ENCODE measurements at places on chromosomes 13 and 19.
A peak's percentile ranks its signal among the peaks of the same experiment; 100 is the strongest.

- DNase-seq = no peak
Observed at GRCh38 chr13:40223585-40223984, 442.9 kb downstream of the FOXO1 start.

- DNase-seq = no peak
Observed at GRCh38 chr13:99375738-99376080, 68.5 kb upstream of the GPR183 start.

DNA sequence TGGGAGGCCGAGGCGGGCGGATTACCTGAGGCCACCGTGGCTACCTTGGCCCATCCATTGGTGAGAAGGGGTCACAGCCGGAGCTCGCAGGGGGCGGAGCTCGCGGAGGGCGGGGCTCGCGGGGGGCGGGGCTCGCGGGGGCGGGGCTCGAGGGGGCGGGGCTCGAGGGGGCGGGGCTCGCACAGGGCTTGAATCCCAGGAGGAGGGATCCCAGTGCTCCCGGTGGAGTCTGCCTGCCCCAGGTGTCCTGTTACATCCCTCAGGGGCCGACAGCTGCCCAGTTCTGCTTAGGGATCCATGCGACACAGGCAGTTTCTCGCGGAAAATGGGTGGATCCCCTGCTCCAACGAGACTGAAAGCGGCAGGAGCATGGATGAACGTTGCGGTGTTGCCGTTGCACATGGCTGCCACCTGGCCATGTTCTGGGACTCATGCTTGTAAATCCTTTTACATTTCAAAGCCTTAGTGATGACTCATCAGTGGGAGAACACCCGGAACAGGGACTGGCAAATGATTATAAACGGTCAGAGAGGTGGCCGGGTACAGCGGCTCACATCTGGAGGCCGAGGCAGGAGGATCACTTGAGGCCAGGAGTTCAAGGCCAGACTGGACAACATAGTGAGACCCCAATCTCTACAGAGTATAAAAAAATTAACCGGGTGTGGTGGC, 25.1 kb downstream of the TMPRSS9 start:
- no peak for DNase-seq

DNA sequence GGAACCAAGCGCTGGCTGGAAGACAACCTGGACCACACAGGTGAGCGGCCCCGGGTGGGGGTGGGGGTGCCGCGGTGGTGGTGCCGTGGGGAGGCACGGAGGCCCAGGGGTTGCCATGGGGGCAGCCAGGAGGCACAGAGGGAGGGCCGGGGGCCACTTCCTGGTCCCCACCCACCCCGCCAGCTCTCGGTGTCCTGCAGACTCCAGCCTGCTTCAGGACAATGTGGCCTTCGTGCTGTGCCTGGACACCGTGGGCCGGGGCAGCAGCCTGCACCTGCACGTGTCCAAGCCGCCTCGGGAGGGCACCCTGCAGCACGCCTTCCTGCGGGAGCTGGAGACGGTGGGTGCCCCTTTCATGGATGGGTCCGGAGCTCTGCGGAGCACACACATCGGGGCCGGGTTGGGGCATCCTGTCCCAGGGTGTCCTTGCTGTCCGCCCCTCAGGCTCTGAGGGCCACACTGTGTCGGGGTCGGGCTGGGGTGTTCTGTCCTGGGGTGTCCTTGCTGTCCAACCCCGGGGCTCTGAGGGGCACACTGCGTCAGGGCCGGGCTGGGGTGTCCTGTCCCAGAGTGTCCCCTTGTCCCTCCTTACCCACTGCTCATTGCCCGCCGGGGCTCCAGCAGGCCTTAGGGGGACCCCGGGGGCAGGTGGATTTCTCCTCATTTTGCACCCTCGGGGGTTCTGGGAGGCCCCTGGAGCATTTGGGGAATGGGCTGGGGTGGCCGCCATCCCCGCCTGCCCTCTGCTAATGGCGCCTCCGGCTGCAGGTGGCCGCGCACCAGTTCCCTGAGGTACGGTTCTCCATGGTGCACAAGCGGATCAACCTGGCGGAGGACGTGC, 18.3 kb downstream of the NCLN start:
- no peak for DNase-seq

GRCh38 chr13:50589651-50590054, 253.8 kb downstream of the DLEU7 start:
- DNase-seq = no peak

- DNase-seq = no peak
Observed at GRCh38 chr19:3357992-3358688, 8.2 kb upstream of the NFIC start.

DNA sequence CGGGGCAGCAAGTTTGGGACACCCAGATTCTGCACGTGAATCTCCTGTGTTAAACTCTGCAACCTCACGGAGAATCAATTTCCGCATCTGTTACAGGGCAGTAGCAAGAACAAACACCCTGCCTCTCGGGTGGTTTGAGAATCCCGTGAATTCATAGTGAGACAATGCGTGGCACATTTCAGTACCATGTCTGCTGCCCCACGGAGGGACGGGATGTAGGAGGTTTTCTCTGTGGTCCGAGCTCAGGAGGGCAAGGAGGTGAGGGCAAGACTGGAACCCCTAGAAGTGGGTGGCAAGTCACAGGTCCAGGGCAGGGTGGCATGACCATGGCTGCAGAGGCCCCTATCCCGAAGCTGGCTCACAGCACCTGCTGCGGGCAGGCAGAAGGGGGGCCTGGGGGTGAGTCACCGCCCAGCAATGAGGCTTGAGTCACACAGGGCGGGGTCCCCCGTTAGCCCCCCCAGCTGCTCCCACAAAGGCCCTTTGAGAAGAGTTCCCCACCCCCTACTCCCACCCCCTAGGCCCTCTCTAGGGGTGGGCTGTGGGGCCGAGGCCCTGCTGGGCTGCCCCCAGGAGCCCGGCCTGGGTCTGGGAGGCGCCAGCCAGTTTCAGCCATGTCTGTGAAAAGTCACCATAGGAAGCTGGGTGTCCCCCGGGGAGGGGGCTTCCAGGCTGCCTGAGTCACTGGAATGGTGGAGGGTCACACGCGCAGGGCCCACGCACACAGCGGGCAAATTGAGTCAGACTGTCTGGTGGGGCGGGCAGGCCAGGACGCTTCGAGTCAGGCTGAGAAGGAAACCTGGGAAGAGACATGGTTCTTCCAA, 25.8 kb upstream of the NANOS3 start:
- peak; percentile 70 for DNase-seq

GRCh38 chr19:16330368-16330801, 5.8 kb downstream of the KLF2 start:
- peak; percentile 77 for DNase-seq

GRCh38 chr13:32882691-32883090, 133.5 kb upstream of the KL start:
- no peak for DNase-seq

DNA sequence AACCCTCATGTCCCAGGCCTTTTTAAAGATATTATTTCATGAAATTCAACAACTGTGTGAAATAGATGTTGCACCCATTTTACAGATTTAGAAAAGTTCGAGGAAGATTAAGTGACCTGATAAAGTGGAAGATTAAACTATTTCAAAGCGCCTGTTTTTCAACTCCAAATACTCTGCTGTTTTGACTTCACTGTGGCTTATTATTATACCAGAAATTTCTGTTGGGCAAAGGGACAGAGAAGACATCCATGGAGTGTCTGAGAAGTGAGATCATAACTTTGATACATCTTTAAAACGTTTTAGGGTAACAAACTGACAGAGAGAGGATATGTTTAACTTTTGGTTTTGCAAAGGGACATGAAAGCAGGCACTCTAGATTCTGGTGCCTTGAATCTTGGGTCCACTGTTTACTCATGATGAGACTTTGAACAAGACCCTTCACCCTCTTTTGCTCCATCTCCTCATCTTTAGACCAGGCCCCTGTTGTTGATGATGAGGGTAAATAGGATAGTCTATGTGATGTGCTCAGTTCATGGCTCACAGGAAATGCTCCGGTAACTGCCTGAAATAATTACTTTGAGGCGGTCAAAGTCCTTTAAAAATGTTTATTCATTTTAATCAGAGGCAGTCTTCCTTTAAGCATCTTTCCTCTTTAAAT, 55.4 kb downstream of the RFC3 start:
- DNase-seq = no peak

DNA sequence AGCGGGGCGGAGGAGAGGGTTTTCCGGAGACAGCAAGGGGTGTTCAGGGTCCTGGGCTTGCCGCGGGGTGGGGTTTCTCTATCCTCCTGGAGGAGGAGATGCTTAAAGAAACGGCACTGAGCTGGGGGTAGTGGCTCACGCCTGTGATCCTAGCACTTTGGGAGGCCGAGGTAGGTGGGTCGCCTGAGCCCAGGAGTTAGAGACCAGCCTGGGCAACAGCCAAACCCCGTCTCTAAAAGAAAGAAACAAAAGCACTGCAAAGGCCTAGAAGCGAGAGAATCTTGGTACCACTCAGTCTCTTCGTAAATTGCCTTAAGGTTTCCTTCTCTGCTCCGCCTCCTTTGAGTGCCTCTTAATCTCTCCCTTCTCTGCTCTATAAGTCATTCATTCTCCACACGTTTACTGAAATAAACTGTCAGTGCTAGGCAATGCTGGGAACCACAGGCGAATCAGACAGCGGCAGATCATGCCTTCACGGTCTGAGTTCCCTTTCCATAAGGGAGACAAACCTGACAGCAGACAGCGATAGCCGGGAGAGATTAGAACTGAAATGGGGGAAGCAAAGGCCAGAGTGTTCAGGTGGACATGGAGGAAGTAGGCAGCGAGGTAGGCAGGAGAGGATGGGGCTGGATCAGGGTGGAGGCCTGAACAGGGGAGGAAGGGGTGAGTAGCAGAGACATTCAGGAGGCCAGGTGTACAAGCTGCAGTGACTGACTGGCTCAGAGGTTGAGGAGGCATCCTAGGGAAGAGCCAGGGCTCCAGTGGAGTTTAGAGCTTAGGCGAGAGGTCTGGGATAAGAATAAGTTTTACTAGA, 580 bp downstream of the EIF3K start:
- no peak for DNase-seq

DNA sequence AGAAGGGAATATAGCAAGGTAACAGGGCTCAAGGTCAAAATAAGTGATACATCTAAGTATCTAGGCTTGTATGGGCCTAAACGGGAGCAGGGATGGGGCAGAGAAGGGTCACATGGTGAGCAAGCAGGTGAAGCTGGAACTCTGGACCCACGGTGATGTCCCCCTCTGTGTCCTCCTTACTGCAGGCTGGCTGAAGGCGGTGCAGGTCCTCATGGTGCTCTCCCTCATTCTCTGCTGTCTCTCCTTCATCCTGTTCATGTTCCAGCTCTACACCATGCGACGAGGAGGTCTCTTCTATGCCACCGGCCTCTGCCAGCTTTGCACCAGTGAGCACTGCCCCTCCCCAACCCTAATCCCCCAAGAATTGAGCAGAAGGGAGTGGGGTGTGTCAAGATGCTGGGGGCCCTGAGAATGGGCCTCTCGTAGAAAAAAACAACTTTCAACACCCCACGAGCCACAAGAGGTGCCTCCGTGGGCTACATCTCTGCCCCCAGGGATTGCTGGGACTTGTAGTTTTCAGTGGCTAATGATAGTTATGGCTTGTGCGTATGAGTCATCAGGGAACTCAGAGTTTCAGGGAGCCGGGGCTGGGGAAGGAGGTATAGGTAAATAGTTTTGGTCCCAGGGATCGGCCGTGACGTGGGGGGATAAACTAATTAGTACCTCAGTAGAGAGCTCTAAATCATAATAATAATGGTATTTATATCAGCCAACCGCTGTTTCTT, 4.0 kb downstream of the EMP3 start:
- no peak for DNase-seq

- DNase-seq = no peak
Observed at GRCh38 chr13:35993686-35994085, 137.5 kb downstream of the DCLK1 start.

- DNase-seq = no peak
Observed at GRCh38 chr19:50328873-50329145, 368 bp downstream of the KCNC3 start.

DNA sequence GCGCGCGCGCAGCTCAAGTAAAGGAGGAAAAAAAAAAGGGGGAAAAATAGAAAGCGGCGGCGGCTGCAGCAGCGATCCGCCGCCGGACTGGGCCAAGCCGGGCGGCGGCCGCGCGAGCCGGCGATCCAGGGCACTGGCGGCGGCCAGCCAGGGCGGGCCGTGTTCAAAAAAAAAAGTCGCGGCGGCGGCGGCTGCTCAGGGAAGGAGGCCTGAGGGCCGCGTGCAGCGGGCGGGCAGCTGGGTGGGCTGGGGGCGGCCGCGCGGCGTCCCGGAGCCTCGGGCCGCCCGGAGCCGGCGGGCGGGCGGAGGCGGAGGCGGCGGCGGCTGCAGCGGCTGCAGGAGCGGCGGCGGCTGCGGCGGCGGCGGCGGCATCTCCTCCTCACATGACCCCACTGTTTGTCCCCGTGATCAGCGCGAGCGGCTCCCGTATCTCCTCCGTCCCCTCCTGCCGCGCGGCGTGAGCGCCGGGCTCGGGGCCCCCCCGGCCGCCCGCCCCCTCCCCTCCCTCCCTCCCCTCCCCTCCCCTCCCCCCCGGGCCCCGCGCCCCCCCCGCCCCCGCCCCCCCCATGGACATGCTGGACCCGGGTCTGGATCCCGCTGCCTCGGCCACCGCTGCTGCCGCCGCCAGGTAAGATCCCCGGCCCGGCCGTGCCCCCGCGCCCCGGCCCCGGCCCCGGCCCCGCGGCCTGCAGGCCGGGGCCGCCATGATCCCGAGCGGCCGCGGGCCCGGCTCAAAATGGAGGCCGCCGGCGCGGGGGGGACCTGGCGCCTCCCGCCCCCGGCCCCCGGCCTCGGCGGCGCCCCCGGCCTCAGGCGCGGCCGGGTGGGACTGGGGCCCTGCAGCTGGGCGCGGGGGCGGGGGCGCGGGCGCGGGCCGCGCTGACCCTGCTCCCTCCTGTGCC, at the start of gene USF2:
USF2 (plus strand) TSS at position 427 of the 902 bp plus-strand sequence; CDS start at position 567, 140 bp downstream.
- no peak for DNase-seq

- DNase-seq = no peak
Observed at GRCh38 chr13:40121722-40122121, 466.3 kb downstream of the COG6 start.

GRCh38 chr19:9885077-9885552, 50.0 kb downstream of the PIN1 start:
- DNase-seq = no peak

DNA sequence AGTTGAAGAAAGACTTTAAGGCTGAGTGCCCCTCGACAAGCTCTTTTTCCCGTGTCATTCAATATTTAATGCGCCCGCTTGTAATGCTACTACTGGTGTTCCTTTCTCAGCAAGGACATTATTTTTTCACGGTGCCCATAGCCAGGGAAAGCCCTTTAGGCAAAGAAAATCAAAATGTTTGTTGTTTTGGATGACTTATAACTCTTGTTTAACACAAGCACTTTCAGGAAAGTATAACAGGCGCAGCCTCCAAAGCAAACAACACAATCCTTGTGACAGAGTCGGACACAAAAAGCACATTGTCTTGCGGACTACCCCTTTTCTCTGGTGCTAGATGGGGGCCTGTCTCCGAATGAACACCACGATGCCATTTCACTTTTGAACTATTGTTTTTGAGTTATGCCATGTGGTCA, 12.4 kb downstream of the ZIC5 start:
- DNase-seq = no peak

- no peak for DNase-seq
Observed at GRCh38 chr13:49214917-49215376, 5.2 kb upstream of the MLNR start.

GRCh38 chr13:40235160-40235796, 431.2 kb downstream of the FOXO1 start:
- DNase-seq = no peak

DNA sequence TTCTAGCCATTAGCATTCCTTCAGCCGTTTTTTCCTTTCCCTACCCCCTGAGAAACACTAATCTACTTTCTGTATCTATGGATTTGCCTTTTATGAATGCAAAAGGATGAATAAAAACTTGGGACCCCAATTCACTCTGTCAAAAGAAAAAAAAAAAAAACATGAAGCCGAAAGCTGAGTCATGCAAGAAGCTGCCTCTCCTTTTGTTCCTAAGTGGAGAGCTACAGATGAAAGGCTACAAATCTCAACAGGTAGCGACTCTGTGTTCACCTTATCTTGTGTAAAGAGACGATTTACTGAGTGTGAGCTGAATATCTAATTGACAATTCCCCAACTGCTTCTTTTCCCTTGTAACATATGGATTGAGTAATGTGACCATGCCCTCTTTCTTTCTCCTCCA, 1072.8 kb downstream of the UQCRFS1 start:
- DNase-seq = no peak
